ENCODE measurements at places on chromosomes 6 and 20. TPM values are rescaled to one million over a fixed set of nuclear protein-coding genes. Genes with fewer than 3 reads are reported as not detected.

Gene C6orf62
- total RNA-seq: 67.5 TPM

Gene NANP
- 8.0 TPM for total RNA-seq

Gene PSORS1C1
- total RNA-seq: 4.2 TPM

Gene MUC22
- total RNA-seq: 0.03 TPM

Gene PCSK2
- not detected for total RNA-seq

Gene RUNX2
- 1.2 TPM for total RNA-seq

Gene TRIM10
- not detected for total RNA-seq

Gene MLN
- not detected for total RNA-seq

Gene SULF2
- 23.4 TPM for total RNA-seq

Gene OXT
- not detected for total RNA-seq

Gene FNDC1
- total RNA-seq: 0.06 TPM

Gene NKAPL
- not detected for total RNA-seq

Gene PLCB4
- 14.3 TPM for total RNA-seq

Gene TBC1D20
- 35.5 TPM for total RNA-seq

Gene TRIM15
- 0.09 TPM for total RNA-seq

Gene SMLR1
- not detected for total RNA-seq

Gene SYCP2L
- 3.3 TPM for total RNA-seq

Gene CGA
- total RNA-seq: 0.21 TPM

Gene HLA-DMB
- total RNA-seq: 2.5 TPM

Gene CTCFL
- total RNA-seq: 0.06 TPM

Gene SRSF12
- 1.5 TPM for total RNA-seq

Gene SIRPB1
- 0.51 TPM for total RNA-seq
